HFFc6 (cell line): ENCODE measurements at places on chromosomes 4 and X. TPM values are rescaled to one million over a fixed set of nuclear protein-coding genes. Genes with fewer than 3 reads are reported as not detected.

DNA sequence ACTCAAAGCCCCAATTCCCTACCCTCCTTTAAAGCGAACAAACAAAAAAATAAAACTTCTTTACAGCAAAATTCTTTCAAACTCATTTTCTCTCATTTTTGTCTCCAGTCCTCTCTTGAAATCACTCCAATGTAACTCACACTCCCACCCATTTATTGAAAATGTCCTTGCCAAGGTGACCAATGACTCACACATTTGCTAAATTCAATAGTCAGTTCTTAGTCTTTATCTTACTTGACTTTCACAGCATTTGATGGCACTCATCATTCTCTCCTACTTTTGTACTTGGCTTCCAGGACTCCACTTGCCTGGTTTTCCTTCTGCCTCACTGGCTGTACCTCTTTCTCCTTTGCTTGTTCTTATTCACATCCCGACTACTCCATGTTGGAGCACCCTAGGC is 19.9 kb downstream of the CC2D2A start:
- peaks cover 36% of the 10 kb centered on the region for H3K4me1 ChIP-seq
- peaks cover 67% of the 10 kb centered on the region for H3K36me3 ChIP-seq
- DNase-seq = no peak
- peaks cover 5% of the 10 kb centered on the region; the same call in 1 of the 2 replicates for H3K27me3 ChIP-seq
- peak overlapping the region; percentile 29 for H3K4me3 ChIP-seq

DNA sequence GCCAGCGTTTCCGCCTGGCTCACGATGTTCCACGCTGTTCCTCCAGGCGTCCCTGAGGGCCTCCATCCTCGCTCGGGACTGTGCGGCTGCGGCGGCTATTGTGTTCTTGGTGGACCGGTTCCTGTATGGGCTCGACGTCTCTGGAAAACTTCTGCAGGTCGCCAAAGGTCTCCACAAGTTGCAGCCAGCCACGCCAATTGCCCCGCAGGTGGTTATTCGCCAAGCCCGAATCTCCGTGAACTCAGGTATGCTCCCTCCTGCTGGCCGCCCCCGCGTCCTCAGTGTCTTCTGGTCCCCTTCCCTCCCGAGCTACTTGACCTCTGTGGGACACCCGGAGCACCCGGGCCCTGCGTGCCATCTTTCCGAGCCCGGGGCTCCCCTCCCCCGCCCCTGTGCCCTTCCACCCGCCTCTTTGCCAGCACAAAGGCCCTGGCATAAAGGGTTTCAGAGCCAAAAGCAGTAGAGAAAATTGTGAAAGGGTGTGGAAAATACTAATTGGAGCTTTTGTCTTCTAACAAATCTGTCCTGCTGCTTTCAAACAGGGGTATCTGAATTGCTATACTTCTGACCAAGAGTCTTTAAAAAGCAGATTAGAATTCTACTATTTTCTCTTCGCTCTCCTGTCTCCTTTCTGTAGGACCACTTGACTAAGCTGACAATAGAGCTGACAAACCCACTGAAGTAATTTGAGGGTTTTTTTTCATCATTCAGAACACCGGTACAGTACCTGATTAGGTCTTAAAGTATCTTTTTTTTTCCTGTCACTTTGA is 104.0 kb downstream of the NEUROG2 start:
- no peak overlapping the region for H3K4me3 ChIP-seq
- no peak for DNase-seq
- no peaks in the 10 kb centered on the region for H3K4me1 ChIP-seq
- no peak overlapping the region for H3K27ac ChIP-seq

MXRA5 gene
- 6.4 to 12.6 TPM (median 10.5 TPM) in 3 replicates for total RNA-seq

RAB39B gene
- total RNA-seq = 0.07 to 0.19 TPM (median 0.16 TPM) in 3 replicates
